Astrocyte (in vitro differentiated cells and primary cell): ENCODE measurements at places on chromosomes 13 and 19.

- H3K27ac ChIP-seq, result peak overlapping the region; percentile 14
- no peaks in the 10 kb centered on the region for H3K27me3 ChIP-seq
- peak; percentile 75 for DNase-seq
Observed at GRCh38 chr13:98581971-98582702, 5.2 kb upstream of the STK24 start.

- no peak overlapping the region for H3K27ac ChIP-seq
- H3K4me1 ChIP-seq, result peaks cover 3% of the 10 kb centered on the region
- H3K36me3 ChIP-seq, result no peaks in the 10 kb centered on the region
- H3K27me3 ChIP-seq, result no peaks in the 10 kb centered on the region
- peak; percentile 73 for DNase-seq
Observed at GRCh38 chr13:76286178-76286577, 600.0 kb downstream of the KCTD12 start.

DNA sequence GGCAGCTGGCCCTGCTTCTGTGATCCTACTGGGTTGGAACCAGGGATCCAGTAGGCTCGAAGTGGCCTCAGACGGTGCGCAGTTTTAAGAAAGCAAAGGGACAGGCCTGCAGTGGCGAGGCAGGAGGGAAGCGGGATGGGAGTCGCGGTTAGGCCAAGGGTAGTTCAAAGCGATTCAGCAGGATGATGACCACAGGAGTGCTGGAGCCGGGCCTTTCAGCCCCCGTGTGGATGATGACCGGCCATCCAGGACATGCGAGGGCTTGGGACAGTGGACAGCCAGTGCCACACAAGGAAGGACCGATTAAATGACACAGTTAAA lies 854 bp downstream of the RNASEH2B start:
- no peaks in the 10 kb centered on the region for H3K36me3 ChIP-seq
- peak; percentile 48 for DNase-seq
- peak overlapping the region; percentile 80 for H3K27ac ChIP-seq
- H3K4me3 ChIP-seq, result peak overlapping the region; percentile 73
- no peaks in the 10 kb centered on the region for H3K27me3 ChIP-seq

GRCh38 chr13:74444864-74445479 lies 310.8 kb upstream of the KLF12 start:
- H3K4me1 ChIP-seq, result peaks cover 19% of the 10 kb centered on the region
- no peaks in the 10 kb centered on the region for H3K36me3 ChIP-seq
- H3K4me3 ChIP-seq, result no peak overlapping the region
- H3K27me3 ChIP-seq, result no peaks in the 10 kb centered on the region
- H3K27ac ChIP-seq, result peak overlapping the region; percentile 34

- no peak for DNase-seq
- H3K27ac ChIP-seq, result no peak overlapping the region
- H3K4me3 ChIP-seq, result no peak overlapping the region
- no peaks in the 10 kb centered on the region for H3K4me1 ChIP-seq
- H3K27me3 ChIP-seq, result no peaks in the 10 kb centered on the region
- no peaks in the 10 kb centered on the region for H3K36me3 ChIP-seq
Observed at GRCh38 chr19:5993648-5994358, 15.9 kb upstream of the RANBP3 start.

GRCh38 chr19:57900311-57900710 lies 11.5 kb upstream of the ZNF814 start:
- no peaks in the 10 kb centered on the region for H3K4me1 ChIP-seq
- DNase-seq, result no peak
- H3K36me3 ChIP-seq, result no peaks in the 10 kb centered on the region

- no peaks in the 10 kb centered on the region for H3K27me3 ChIP-seq
- no peak overlapping the region for H3K4me3 ChIP-seq
- H3K27ac ChIP-seq, result no peak overlapping the region
- H3K4me1 ChIP-seq, result no peaks in the 10 kb centered on the region
- no peaks in the 10 kb centered on the region for H3K36me3 ChIP-seq
- DNase-seq, result no peak
Observed at GRCh38 chr19:30136611-30137195, 194.7 kb downstream of the URI1 start.

DNA sequence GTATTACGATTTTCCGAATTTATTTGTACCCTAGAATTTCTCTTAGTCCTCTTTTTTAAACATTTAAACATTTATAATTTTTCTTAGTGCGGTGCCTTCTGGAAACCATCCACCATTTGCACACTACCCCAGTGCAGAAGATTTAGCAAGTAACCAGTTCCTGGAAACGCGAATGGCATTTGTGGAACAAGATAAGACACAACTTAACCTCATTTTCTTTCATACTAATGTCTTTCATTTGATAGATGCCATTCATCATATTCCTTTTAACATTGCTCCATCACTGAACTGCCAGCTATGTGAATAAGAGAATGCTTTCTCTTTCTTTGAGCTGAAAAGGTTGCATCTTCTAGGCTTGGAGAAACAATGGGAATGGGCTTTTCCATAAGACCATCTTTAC lies 6.8 kb downstream of the FRY start:
- H3K27me3 ChIP-seq, result no peaks in the 10 kb centered on the region
- no peaks in the 10 kb centered on the region for H3K4me1 ChIP-seq
- H3K27ac ChIP-seq, result no peak overlapping the region
- no peak overlapping the region for H3K4me3 ChIP-seq

DNA sequence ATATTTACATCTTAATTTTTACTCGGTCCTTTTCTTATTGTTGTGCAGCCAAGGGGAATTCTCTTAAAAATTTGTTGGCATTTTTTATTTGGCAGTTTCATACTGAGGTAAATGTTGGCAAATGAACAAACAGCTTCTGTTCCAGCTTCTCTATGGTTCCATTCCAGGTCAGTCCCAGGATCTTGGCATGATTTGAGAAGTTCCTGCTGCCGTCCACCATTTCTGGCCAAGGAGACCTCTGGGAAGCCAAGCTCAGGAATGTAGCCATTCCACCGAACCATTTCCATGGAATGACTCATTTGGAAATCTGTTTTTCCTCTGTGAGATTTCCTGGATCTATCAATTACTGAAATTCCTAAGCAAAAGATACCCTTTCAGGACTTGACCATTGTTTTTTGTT lies 43.9 kb downstream of the SLC10A2 start:
- DNase-seq, result no peak
- H3K4me3 ChIP-seq, result no peak overlapping the region
- no peaks in the 10 kb centered on the region for H3K36me3 ChIP-seq
- H3K4me1 ChIP-seq, result no peaks in the 10 kb centered on the region
- no peak overlapping the region for H3K27ac ChIP-seq

- no peaks in the 10 kb centered on the region for H3K4me1 ChIP-seq
- H3K27ac ChIP-seq, result no peak overlapping the region
- no peaks in the 10 kb centered on the region for H3K36me3 ChIP-seq
Observed at GRCh38 chr19:33927789-33928457, 131.3 kb downstream of the KCTD15 start.

GRCh38 chr13:26050568-26051230 lies 1.1 kb downstream of the SHISA2 start:
- peaks cover 3% of the 10 kb centered on the region for H3K36me3 ChIP-seq
- H3K4me1 ChIP-seq, result peaks cover 13% of the 10 kb centered on the region
- peak overlapping the region; percentile 62 for H3K27ac ChIP-seq
- peak; percentile 22 for DNase-seq

DNA sequence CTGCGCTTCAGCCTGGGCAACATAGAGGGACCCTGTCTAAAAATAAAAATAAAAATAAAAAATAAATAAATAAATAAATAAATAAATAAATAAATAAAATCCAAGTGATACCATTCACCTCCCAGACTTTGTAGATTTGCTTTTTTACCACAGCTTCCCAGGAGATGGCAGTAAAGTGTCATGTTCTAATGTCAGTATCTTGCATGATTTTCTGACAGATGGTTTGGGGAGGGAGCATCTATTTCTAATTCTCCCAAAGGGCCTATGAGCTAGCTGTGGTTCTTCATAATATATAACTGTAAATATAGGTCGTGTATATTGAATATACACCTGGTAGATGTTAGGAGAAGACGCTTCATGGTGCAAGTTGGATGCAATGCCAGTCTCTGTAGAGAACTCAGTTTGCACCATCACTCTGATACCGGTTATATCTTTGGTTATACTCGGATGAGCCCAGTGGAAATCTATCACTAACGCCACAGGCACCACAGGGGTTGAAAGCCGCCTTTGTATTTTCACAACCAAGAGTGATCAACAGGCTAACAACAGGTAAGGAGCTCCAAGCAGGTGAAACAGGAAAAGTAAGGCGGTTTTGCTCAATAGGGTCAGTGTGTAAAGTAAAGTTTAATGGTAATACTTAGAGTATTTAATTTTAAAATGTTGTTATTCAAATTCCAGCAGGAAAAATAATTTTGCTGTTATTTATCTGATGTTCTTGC lies 13.9 kb downstream of the APLP1 start:
- H3K27me3 ChIP-seq, result no peaks in the 10 kb centered on the region
- peak; percentile 54 for DNase-seq
- H3K4me1 ChIP-seq, result no peaks in the 10 kb centered on the region
- no peak overlapping the region for H3K4me3 ChIP-seq
- no peak overlapping the region for H3K27ac ChIP-seq
- H3K36me3 ChIP-seq, result no peaks in the 10 kb centered on the region

GRCh38 chr13:24997367-24997967 lies 98.5 kb upstream of the PABPC3 start:
- H3K27me3 ChIP-seq, result peaks cover 4% of the 10 kb centered on the region
- DNase-seq, result no peak
- no peaks in the 10 kb centered on the region for H3K36me3 ChIP-seq
- no peaks in the 10 kb centered on the region for H3K4me1 ChIP-seq
- no peak overlapping the region for H3K4me3 ChIP-seq

DNA sequence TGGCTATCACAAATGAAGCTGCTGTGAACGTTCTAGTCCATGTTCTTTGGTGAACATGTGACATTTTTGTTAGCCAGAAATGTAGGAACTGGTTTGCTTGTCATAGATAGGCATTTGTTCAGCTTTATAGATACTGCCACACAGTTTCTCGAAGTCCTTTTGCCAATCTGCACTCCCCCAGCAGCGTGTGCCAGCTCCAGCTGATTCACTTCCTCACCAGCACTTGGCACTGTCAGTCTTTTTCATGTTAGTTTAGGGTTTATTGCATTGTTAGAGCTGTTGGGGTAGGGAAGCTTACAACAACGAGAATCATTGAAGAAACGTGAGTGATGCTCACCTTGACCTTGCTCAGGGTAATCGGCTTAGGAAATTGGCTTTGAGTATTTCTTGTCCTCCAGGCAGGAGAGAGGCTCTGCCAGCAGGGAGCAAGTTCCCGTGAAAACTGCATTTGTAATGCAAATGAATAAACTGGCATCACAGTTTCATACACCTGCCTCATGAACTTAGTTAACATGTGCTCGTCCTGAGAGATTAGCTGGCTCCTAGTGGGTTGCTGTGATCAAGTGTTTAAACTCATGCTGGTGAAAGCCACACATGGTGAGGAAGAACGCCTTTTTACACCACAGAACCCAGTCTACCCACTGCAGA lies 83.9 kb downstream of the ING1 start:
- no peak overlapping the region for H3K4me3 ChIP-seq
- H3K27ac ChIP-seq, result no peak overlapping the region
- no peaks in the 10 kb centered on the region for H3K36me3 ChIP-seq
- H3K27me3 ChIP-seq, result peaks cover 12% of the 10 kb centered on the region
- no peaks in the 10 kb centered on the region for H3K4me1 ChIP-seq

DNA sequence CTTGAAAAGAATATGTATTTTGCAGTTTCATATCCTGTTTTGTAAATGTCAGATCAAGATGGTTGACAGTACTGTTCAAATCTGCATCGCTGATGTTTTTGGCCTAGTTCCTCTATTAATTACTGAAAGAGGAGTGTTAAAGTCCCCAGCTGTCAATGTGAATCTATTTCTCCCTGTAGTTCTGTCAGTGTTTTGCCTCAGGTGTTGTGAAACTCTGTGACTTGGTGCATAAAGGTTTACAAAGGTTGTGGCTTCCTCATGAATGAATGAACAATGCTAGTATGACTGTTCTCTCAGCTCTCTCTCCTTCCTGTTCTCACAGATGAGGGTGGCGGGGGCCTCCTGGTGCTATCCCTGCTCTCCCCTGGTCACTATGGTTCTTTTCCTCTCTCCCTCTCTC lies 142.4 kb downstream of the MYCBP2 start:
- no peaks in the 10 kb centered on the region for H3K4me1 ChIP-seq
- H3K4me3 ChIP-seq, result no peak overlapping the region
- peaks cover 12% of the 10 kb centered on the region for H3K36me3 ChIP-seq
- no peak overlapping the region for H3K27ac ChIP-seq
- H3K27me3 ChIP-seq, result no peaks in the 10 kb centered on the region
- DNase-seq, result no peak

DNA sequence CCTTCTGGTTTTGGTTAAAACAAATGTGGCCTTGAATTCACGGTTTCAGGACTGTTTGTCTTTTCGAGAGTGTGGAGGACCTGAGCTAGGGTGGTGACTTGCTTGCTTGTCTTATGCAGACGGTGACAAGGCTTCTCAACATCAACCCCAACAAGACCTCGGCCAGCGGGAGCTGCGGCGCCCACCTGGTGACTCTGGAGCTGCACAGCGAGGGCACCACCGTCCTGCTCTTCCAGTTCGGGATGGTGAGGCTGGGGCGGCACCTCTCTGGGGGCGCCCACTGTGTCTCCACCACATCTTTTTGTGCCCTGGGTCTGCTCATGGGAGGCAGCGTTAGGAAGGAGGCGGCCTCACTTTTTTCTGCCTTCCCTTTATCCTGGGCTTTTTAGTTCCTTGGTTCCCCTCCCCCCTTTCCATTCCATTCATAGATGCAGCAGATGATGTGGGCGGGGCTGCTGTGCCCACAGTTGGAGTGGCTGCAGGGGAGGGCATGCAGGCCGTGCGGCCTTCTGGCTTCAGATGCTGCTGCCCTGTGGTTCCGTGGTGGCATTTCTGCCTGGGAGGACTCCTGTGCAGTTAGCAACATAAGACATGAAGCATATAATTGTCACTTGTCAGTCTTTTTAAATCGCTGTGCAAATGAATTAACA lies 23.3 kb downstream of the LAMP1 start:
- H3K36me3 ChIP-seq, result peaks cover 28% of the 10 kb centered on the region
- no peak overlapping the region for H3K4me3 ChIP-seq
- no peaks in the 10 kb centered on the region for H3K4me1 ChIP-seq
- H3K27me3 ChIP-seq, result no peaks in the 10 kb centered on the region
- no peak for DNase-seq

DNA sequence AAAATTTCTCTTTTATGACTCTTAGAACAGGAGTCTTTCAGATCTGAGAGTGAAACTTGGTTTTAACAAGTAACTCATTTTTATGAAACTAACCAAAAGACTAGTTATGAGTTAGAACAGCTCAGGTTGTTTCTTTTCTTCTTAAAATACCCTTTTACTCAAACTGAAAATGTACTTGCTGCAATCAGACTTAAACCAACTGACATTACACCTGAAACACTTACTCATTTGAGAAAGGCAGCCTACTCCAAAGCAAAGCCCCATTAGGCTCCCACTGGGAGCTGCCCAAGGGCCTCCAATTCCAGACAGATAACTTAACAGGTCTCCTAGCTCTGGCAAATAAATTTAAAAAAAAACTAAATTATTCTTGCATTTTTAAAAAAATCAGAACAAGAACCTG lies 3.6 kb downstream of the FOXO1 start:
- H3K27ac ChIP-seq, result no peak overlapping the region
- no peak for DNase-seq
- H3K36me3 ChIP-seq, result no peaks in the 10 kb centered on the region
- H3K27me3 ChIP-seq, result no peaks in the 10 kb centered on the region
- no peak overlapping the region for H3K4me3 ChIP-seq
- peaks cover 27% of the 10 kb centered on the region for H3K4me1 ChIP-seq

- DNase-seq, result no peak
- H3K4me3 ChIP-seq, result no peak overlapping the region
- no peaks in the 10 kb centered on the region for H3K36me3 ChIP-seq
- peaks cover 8% of the 10 kb centered on the region for H3K4me1 ChIP-seq
- H3K27ac ChIP-seq, result no peak overlapping the region
Observed at GRCh38 chr13:112781287-112781686, 91.4 kb downstream of the ATP11A start.
